ENCODE measurements at places on chromosomes 1 and 21.

DNA sequence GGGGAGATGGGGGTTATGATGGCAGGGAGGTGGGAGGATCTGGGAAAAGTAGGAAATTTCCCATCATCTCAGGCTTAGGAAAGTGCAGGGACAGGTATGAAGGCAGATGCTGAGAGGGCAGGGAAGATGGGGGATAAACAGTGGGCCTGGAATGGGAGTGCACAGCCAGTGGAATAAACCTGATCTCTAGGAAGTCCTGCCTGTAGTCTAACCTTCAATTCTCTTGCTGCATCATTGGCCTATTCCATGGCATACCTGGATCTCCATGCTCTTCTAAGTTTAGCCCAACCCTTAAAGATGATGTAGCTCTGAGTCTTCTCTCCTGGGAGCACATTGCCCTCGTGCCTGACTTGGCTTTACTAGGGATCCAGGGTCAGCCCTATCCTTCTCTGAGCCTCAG, 2.7 kb downstream of the BCAN start:
- H3K36me3 ChIP-seq = no peaks in the 10 kb centered on the region
- peaks cover 40% of the 10 kb centered on the region for H3K27me3 ChIP-seq
- no peaks in the 10 kb centered on the region for H3K4me1 ChIP-seq
- DNase-seq = no peak

DNA sequence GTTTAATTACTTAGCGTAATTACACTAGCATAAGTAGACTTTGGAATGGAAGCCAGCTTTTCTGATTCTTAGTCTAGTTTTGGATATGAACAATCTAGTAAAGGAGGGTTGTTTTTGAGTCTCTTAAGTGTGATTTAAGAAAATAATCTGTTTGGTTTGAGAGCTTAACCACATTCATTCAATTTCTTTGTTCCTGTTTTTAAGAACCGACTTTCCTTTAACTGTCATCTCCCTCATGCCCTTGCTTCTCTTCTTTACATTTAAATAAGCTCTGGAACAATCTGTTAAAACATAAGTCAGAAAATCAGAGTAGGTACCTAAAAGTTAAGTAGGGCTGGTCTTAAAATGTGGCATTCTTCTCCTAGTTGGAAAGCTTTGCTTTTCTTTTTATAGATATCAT, 27.7 kb downstream of the CDC42 start:
- no peaks in the 10 kb centered on the region for H3K27me3 ChIP-seq
- no peak overlapping the region for H3K27ac ChIP-seq
- no peak for DNase-seq
- peaks cover 49% of the 10 kb centered on the region for H3K36me3 ChIP-seq
- no peak overlapping the region for H3K4me3 ChIP-seq
- peaks cover 24% of the 10 kb centered on the region for H3K4me1 ChIP-seq

DNA sequence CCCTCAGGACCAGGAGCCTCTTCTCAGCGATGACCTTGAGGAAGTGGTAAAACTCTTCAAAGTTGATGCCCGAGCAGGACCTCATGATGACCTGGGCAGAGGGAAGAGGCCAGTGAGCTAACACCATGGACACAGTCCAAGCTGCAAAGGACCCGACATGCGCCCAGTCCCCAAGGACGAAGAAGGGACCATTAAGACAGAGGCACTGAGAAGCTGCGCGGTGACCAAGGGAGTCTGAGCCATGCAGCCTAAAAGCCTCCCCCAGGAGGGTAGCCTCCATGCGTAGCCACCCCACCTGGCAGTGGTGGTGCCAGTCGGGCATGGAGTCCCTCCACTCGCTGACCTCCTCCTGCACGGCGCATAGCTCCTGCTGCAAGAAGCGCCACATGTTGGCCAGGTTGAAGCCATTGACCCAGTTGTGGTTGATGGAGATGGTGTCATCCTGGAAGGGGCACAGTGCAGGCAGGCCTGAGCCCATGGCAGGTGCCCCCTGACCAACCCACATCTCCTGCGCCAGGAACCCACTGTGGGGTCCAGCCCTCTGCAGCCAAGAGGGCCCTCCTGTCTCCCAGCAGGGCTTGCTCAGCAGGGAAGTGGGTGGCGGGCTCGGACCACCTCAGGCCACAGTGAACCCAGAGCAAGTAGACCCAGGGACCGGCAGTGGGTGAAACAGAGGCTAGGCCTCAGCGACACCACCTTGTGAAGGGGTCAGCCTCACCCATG, 2.4 kb downstream of the JMJD4 start:
- peaks cover 38% of the 10 kb centered on the region for H3K4me1 ChIP-seq
- H3K27ac ChIP-seq = no peak overlapping the region
- no peak for DNase-seq
- H3K36me3 ChIP-seq = peaks cover 18% of the 10 kb centered on the region

GRCh38 chr1:150997126-150997872, 9.4 kb downstream of the MINDY1 start:
- H3K4me1 ChIP-seq = peaks cover 36% of the 10 kb centered on the region
- no peak for DNase-seq
- peaks cover 52% of the 10 kb centered on the region for H3K36me3 ChIP-seq
- H3K27ac ChIP-seq = no peak overlapping the region
- no peak overlapping the region for H3K4me3 ChIP-seq

DNA sequence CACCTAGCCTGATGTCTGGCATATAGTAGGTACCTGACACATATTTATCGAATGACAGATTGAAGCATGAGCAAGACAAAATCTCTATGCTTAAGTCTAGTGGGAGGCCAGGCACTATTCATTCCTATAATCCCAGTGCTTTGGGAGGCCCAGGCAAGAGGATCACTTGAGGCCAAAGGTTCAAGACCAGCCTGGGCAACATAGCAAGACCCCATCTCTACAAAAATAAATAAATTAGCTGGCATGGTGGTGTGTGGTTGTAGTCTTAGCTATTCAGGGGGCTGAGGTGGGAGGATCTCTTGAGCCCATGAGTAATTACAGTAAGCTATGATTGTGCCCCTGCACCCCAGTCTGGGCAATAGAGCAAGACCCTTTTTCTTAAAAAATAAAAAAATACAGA, 23.2 kb upstream of the TUT4 start:
- DNase-seq = no peak
- H3K4me3 ChIP-seq = no peak overlapping the region
- H3K27ac ChIP-seq = no peak overlapping the region
- peaks cover 3% of the 10 kb centered on the region for H3K4me1 ChIP-seq

DNA sequence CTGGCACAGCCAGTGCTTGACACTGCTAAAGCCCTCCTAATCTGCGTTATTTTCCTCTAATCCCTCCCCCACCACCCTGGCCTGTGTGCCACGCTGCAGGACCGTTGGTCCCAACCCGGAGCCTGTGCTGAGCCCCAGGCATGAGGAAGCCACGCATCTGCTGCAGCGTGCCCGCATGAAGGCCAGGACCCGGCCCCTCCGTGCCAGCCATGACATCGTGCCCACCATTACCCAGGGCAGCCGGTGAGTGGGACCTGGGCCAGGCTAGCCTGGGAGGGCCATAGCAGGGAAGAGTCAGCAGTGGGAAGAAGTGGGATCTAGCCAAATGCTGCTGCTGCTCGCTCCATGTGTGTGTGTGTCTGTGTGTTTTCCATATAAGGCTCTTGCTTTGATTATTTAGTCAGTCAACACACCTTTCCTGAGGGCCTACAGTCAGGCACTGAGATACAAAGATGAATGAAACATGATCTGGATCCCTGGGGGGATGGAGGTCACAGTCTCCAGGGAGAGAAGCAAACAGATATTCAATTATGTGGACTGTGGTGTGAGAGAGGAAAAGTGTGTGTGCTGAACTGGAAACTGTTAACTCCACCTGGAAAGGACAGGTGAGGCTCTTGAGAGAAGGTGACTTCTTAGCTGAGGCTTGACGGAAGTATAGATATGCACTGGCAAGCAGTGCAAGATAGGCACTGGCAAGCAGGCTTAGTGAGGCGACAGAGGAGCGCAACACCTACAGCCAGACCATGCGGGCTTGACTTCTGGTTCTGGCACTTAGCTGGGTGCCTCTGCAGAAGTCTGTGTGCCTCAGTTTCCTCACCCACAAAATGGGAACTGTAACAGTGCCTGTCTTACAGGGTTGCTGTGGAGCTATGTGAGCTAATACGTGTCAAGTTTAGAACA, 15.9 kb downstream of the KIAA1614 start:
- DNase-seq = no peak
- H3K4me3 ChIP-seq = no peak overlapping the region
- no peaks in the 10 kb centered on the region for H3K36me3 ChIP-seq
- no peaks in the 10 kb centered on the region for H3K27me3 ChIP-seq
- H3K27ac ChIP-seq = no peak overlapping the region
- H3K4me1 ChIP-seq = no peaks in the 10 kb centered on the region

- no peaks in the 10 kb centered on the region for H3K36me3 ChIP-seq
- no peak overlapping the region for H3K4me3 ChIP-seq
- no peak overlapping the region for H3K27ac ChIP-seq
- no peaks in the 10 kb centered on the region for H3K27me3 ChIP-seq
Measured at GRCh38 chr1:213641312-213641711, 346.5 kb upstream of the PROX1 start.

DNA sequence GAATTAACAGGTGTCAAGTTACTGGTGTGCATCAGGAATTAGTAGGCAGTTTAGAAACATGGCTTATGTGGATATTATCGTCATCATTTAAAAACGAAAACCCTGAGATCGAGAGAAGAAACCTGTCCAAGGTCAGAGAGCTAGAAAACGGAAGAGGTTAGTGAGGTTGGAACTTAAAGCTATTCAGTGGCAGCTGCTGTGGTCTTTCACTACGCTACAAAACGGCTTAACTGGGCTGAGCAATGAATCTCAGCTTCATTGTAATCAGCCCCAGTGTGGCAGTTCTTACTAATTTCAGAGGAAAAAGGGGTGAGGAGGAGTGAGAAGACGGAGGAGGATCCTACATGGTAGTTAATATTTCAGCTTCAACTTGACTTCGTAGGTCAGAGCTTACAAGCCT, 77.9 kb downstream of the DAB1 start:
- H3K36me3 ChIP-seq = no peaks in the 10 kb centered on the region
- H3K4me1 ChIP-seq = no peaks in the 10 kb centered on the region
- H3K27me3 ChIP-seq = no peaks in the 10 kb centered on the region
- no peak for DNase-seq

GRCh38 chr1:63630238-63630637, 37.0 kb downstream of the PGM1 start:
- no peak overlapping the region for H3K27ac ChIP-seq
- peaks cover 41% of the 10 kb centered on the region for H3K36me3 ChIP-seq
- no peak overlapping the region for H3K4me3 ChIP-seq
- H3K4me1 ChIP-seq = peaks cover 2% of the 10 kb centered on the region

DNA sequence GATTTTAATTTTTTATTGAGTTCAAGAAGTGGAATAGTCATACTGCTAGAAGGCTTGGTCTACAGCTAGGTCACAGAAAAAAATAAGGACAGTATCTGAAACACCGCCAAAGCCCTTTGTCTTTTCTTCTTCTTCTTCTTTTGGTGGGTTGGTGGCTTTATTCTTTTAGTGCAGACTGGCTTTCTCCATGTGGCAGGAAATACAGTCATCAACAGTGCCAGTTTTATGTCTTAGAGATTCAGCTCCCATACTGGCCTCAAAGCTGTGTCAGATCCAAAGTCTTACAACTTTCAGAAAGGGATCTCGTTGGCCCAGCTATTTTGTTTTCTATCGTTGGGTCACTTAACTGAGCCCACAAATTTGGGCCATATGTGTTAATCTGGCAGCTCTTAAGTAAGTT, 58.2 kb downstream of the FNBP1L start:
- H3K27me3 ChIP-seq = no peaks in the 10 kb centered on the region
- H3K4me3 ChIP-seq = no peak overlapping the region
- no peaks in the 10 kb centered on the region for H3K4me1 ChIP-seq
- no peak overlapping the region for H3K27ac ChIP-seq

DNA sequence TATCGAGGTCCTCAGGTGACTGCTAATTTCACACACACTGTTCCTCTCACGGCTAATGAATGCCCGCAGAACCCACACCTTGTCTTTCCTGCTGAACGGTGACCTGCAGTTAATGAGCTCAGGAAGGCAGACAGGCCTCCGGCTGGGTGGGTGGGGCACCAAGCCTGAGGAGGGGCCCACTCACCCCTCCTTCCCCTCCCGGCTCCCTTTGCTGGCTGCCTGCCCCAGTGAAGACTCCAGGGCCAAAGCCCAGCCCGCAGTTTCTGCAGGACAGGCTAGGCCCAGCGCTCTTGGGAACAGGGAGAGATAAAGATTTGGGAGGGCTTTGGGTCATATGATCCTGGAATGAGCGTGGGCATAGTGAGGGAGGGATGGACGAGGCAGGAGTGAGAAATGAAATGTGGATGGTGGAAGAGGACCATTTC, 26.4 kb downstream of the FOXO6 start:
- no peak overlapping the region for H3K4me3 ChIP-seq
- H3K27me3 ChIP-seq = peaks cover 31% of the 10 kb centered on the region

DNA sequence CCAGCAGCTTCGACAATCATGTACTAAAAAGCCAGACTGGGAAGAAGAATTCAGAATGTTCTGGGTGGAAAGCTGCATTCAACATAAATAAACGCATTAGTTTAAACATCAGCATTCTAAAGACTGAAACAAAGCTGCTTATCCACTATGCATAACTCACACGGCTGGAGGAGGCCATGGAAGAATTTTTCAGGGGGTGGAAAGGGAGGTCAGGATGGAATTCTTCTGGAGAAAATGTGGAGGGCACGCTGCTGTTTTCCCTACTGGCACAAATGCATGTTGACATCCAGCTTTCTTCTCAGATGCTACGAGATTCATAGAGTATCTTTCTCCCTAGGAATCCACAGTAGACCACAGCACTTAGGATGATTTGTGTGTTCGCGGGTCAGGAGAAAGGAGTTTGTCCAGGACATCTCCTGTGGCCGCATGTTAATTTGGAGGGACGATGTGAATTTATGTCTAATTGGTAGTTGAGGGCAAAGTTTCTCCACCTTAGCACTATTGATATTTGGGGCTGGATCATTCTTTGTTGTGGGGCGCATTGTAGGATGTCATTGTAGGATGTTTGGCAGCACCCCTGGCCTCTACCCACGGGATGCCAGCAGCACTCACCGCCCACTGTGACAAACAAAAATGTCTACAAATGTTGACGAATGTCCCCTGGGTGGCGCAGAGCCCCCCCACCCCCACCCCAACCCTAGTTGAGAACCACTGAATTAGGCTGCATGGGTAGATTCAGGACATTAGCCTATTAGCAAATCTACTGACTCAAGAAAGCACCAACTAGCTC, 86.5 kb upstream of the KAZN start:
- DNase-seq = no peak
- H3K36me3 ChIP-seq = no peaks in the 10 kb centered on the region
- no peak overlapping the region for H3K27ac ChIP-seq
- H3K4me3 ChIP-seq = no peak overlapping the region
- H3K27me3 ChIP-seq = no peaks in the 10 kb centered on the region

DNA sequence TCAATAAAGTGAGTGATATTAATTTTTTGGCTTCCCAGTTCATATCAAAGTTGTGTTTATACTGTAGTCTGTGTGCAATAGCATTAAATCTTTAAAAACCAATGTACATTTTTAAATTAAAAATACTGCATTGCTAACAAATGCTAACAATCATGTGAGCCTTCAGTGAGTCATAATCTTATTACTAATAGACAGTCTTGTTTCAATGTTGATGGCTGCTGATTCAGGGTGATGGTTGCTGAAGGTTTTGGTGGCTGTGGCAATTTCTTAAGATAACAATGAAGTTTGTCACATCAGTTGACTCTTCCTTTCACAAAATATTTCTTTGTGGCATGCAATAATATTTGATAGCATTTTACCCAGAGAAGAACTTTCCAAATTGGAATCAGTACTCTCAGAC, 109.0 kb downstream of the ZMYM4 start:
- H3K27me3 ChIP-seq = no peaks in the 10 kb centered on the region
- no peak overlapping the region for H3K4me3 ChIP-seq
- peak; percentile 3 for DNase-seq

- no peak for DNase-seq
- peaks cover 13% of the 10 kb centered on the region for H3K4me1 ChIP-seq
- peaks cover 74% of the 10 kb centered on the region for H3K36me3 ChIP-seq
- H3K4me3 ChIP-seq = no peak overlapping the region
- H3K27me3 ChIP-seq = no peaks in the 10 kb centered on the region
Measured at GRCh38 chr1:33021567-33022431, 14.9 kb downstream of the AK2 start.

- peaks cover 93% of the 10 kb centered on the region for H3K27me3 ChIP-seq
- no peaks in the 10 kb centered on the region for H3K36me3 ChIP-seq
- H3K4me3 ChIP-seq = no peak overlapping the region
- no peak for DNase-seq
Measured at GRCh38 chr1:52234708-52235107, 92.8 kb downstream of the ZFYVE9 start.
